ENCODE measurements at places on chromosomes 3 and 15.
A peak's percentile ranks its signal among the peaks of the same experiment; 100 is the strongest.

DNA sequence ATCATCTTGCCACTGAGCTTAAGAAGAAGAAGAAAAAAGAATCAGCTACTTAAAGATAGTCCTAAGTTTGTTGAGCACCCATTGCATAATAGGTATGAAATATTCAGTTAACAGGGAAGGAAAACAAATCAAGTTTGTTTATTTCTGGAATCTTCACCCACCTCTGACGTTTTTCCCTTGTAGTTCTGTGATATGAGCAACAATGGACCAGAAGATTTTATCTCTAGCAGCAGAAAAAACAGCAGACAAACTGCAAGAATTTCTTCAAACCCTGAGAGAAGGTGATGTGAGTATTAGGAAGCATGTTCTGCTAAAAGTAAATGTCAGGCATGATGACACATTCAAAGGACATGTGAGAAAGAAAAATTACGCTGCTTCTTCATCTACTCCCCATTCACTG, 3.7 kb downstream of the FANCI start:
- no peak for DNase-seq

GRCh38 chr3:138043266-138044029, 33.5 kb downstream of the CLDN18 start:
- DNase-seq: no peak

GRCh38 chr15:66747886-66748707, 46.1 kb downstream of the SMAD6 start:
- no peak for DNase-seq

- DNase-seq: no peak
Measured at GRCh38 chr15:92869263-92869940, 30.7 kb upstream of the CHD2 start.

DNA sequence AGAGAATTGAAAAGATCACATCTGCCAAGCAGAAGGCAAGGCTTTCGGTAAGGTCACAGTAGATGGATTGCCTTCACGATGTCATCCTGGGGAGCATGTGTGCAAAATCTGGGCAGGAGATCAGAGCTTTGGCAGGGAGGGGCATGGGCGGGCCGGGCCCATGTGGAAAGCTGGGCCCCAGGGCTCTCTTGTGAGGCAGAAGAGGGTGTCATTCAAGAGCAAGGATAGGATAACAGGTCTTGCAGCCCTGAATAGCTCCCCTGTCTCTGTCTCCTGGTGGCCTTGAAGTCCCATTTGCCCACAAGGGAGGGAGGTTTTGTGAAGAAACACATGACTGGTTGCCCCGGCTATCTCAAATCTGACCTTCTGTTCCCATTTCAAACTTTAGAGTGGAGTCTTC, 172.0 kb downstream of the OPA1 start:
- no peak for DNase-seq

- DNase-seq: no peak
Measured at GRCh38 chr3:16904423-16905417, 20.0 kb downstream of the PLCL2 start.

DNA sequence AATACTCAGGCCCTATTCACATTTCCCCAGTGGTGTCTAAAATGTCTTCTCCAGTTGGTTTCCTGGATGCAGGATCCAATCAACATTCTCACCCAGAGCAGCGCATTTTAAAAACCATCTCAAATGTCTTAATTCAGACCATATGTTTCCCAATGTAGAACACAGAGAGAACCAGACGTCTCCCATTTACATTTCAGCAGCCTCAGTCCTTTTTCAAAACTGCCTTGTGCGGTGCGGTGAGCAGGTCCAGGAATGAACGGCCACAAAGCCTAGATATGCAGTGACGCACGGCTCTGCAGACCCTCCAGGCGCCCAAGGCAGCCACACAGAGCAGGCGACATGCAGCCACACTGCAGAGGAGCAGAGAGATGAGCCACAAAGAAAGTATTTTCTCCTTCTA, 66.1 kb upstream of the MEX3B start:
- DNase-seq: no peak

DNA sequence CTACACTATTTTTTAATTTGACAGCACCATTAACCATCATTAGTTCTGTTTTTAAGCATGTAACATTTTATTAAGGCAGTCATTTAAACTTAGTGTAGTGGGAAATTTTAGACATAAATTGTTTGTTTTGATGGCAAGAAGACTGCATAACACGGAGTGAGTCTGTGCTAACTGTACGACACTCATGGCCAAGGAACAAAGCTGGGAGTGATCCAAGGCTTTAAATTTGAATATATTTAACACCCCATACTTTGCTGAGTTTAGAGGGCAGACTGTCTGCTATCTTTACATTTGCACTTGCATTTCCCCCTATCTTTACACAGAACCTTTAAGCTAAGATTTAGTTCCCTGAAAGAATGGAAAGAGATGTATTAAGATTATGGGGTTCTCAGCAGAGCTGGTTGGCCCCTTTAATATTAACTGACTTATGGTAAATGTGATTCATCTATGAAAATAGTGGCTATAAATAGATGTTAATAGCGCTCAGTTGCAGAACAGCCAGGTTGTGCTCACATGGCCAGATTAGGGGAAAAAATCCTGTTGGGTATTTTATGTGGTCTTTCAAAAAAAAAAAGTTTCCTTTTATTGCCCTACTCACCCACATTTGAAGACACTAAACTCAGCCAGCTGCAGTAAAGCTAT, 120.7 kb downstream of the CMSS1 start:
- DNase-seq: no peak

GRCh38 chr3:187025254-187025655, 94.9 kb downstream of the ST6GAL1 start:
- DNase-seq: no peak

DNA sequence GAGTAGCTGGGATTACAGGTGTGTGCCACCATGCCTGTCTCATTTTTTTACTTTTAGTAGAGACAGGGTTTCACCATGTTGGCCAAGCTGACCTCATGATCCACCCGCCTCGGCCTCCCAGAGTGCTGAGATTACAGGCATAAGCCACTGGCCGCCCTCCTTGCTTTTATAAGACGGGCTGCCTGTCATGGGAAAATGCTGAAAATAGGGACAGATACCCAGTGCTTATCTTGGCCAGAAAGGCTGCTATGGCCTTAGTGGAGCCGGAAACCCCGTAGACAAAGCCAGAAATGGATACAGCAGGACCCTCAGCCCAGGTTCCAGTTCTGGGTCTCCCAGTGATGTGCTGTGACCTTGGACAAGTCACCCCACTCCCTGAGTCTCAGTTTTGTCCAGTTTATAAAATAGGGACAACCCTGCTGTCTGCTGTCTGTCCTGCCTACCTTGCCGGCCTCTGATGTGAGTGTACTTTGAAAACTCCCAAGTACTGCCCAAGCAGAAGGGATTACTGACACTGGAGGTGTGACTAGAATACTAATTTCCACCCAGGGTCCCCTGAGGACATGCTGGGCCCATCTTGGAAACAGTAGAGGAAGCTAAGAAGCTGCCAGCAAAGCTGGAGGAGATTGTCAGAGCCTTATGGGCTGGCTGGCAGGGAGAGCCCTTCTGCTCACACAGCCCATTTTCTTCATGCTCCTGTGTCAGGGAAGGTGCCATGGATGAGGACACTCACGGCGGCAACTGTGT, 59.6 kb downstream of the BDH1 start:
- no peak for DNase-seq

- DNase-seq: no peak
Measured at GRCh38 chr3:194946091-194946490, 260.4 kb downstream of the FAM43A start.

GRCh38 chr3:64266065-64266931, 41.0 kb upstream of the PRICKLE2 start:
- DNase-seq: no peak

DNA sequence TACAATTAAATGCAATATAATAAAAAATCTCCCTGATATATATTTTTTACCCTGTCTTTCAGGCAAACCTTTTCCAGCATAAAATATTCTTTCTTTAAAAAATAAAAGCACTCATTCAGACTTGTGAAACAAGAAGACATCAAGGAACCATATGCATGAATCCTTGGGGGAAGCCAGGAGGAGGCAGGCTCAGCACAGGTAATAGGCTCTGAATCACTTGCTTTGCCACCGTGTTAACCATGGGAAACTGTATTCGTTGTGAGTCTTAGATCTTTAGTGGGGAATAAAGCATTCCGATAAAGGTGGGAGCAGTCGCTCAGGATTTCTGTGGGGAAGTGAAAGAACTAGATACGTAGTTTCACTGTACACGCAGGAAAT, 42.4 kb downstream of the FBN1 start:
- DNase-seq: no peak

GRCh38 chr3:101942356-101942755, 93.0 kb downstream of the NFKBIZ start:
- no peak for DNase-seq

DNA sequence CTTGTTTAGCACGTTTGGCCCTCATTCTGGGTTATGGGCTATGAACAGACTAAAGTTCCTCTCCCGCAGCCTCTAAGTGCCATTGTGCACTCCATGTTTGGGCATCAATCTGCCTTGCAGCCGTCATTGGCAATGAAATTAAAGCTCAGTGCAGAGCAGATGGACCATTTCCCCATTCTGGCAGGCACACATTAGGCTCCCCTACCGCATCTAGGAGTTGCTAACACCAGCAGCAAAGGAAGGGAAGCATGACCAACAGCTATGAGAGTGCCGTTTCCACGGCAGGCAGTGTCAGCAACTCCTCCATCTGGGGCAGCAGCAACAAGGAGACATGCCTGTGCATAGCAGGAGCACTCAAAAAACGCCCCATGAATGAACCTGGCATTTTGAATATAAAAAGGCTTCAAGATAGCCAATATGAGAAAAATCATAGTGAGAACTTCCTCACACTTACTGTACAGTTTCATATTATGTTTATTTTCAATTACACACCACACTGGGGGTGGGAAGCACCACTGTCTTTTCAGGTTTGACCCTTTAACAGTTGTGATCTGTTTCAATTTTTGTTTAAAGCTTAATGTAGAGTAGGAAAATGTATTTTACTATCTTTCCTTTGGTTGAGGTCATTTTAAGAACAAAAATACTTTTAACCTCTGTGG, 218.7 kb downstream of the KCNMB2 start:
- DNase-seq: no peak

- DNase-seq: no peak
Measured at GRCh38 chr15:65550681-65551098, 20.4 kb downstream of the HACD3 start.

DNA sequence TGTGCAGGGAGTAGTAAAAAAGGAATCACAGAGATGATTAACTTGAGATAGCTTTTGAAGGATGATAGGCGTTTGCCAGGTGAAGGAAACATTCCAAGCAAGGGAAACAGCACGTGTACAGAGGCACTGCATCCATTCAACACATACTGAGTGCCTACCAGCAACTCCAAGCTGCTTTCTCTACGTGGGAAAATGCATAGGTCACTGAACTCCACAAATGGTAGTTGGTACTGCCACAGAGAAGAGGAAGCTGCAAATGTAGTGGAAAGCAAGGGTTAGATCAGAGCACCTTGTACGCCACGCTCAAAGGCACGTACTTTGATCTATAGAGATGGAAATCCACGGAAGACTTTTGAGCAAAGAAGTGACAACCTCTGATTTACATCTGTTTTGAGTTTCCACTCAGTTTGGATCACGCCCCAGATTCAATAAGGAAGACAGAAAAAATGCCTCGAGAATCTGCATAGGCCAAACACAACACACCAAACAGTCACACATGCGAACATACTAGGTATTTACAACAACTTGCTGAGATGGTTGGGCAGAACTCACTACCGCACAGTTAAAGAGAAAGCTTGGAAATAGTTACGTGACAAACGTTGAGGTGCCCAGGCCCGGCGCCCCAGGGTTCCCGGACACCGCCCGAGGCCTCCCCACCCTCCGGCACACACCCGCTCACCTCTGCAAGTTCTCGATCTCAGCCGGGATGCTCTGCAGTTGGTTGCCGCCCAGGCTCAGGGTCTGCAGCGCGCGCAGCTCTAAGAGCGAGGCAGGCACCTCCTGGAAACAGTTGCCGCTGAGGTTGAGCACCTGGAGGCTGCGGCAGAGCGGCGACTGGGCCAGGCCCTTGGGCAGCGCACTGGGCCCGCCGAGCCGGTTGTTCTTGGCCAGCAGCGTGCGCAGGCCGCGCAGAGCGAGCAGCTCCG, 826 bp downstream of the LRRC58 start:
- DNase-seq: peak; percentile 79

- DNase-seq: no peak
Measured at GRCh38 chr3:135075157-135075556, 280.1 kb downstream of the EPHB1 start.

DNA sequence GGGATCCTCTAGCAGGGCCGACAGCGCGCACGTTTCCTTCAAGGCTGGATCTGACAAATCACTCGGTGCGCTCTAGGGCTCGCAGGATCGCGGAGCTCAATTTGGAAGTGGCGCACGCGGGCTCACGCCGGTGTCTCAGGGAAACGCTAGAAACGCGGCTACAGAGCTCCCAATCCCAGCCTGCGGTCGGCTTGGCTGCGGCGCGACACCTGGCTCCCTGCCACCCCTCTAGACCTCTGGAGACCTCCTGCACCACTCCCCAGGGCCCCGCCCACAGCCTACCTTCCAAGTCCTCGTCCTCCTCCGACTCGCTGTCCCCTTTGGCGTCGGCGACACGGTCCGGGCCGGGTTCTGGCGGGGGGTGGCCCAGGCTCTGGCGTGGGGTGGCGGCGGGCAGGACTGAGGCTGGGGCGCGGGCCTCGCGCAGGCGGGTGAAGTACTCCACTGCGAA, 596 bp downstream of the PRKAR2A start:
- no peak for DNase-seq

GRCh38 chr3:181630853-181631252, 80.9 kb upstream of the SOX2 start:
- no peak for DNase-seq

DNA sequence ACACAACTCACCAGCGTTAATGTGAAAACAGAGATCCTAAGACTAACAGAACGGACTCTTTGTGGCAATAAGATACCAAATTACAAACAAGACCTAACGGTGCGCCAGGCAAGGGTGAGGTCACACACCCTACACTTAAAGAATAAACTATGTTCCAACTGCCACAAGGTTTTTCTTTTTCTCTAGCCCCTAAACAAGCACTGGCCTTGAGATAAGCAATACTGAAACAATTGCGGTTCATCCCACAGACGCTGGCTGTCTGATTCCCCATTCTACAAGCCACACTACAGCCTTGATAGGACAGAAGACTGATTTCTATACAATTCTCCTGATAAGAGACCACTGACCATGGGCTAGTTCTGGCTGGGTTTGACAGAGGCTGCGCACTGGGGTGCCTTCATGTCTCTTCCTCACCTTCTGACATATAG, 20.5 kb upstream of the LIMD1 start:
- no peak for DNase-seq

DNA sequence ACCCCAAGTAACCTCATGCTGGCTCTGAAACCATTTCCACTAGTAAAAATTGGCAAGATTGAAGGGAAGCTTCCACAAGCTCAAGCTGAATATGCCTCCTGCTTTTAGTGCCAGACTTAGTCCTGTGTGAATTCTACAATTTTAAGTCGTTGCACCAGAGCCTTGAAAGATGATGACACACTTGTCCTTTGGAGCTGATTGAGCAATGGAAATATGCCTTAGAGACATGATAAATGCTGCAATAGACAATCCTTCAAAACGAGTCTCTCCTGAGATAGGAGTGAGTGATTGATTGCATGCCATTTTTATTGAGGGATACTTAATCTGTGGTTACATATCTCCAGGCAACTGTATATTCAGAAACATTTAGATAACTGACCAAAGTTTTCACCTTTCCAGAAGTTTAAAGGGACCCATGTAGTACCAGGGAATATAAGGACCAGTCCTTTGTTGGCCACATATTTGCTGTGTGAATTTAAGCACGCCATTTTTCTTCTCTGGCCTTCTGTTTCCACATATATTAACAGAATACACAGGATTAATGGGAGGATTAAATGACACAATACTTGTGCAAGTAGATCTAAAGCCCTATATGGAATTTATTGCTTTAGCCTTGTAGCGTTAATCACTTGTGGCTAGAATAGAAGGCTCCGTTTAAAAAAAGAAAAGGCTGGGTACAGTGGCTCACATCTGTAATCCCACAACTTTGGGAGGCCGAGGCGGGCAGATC, 65.1 kb downstream of the PPARG start:
- no peak for DNase-seq
